Stimulated activated CD4-positive, alpha-beta T cell treated with anti-CD3 and anti-CD28 coated beads, Interleukin-12 subunit alpha, Interleukin-12 subunit beta, amount 100 ng/mL, for 4 hours (primary cell): ENCODE measurements at places on chromosomes 11 and 22.
A peak's percentile ranks its signal among the peaks of the same experiment; 100 is the strongest.

DNA sequence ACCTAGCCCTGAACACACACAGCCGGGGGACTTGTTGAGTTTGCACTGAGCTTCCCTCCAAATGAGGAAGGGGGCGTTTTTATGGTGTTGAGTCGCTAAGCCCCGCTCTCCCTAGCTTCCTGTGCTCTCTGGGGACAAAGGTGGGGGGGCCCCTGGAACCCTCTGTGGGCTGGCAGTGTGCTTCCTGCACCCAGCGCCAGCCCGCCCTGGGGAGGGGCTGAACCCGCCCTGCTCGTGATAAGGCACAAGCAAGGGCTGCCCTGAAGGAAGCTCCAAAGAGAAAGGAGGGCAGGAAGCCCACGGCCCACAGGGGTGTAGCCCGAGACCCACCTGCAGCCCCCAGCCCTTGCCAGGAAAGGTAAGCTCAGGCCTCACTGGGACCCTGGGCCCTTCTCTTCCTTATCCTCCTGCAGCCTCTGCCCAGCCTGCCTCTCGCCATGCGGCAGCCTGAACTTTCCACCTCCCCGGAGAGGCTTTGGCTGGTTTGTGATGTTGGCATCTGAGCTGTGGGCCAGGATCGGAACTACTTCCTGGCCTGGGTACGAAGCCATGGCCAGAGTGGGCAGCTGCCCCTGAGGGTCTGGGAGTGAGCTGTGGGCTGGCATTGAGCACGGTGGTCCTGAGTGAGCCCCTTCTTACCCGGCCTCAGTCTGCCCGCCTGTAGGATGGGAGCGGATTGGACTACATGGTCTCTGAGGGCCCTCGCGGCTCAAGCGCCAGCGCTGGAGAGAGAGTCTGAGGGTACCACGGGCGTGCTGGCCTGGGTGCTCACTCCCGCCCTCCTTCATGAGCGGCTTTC, at the start of gene FERMT3:
FERMT3 (plus strand) TSS at position 265 of the 799 bp plus-strand sequence. CDS start 644 bp downstream, outside the sequence.
- DNase-seq = peak; percentile 77

- no peak for DNase-seq
These were observed 7.5 kb upstream of the SYT8 start for GRCh38 chr11:1827095-1827813.

DNA sequence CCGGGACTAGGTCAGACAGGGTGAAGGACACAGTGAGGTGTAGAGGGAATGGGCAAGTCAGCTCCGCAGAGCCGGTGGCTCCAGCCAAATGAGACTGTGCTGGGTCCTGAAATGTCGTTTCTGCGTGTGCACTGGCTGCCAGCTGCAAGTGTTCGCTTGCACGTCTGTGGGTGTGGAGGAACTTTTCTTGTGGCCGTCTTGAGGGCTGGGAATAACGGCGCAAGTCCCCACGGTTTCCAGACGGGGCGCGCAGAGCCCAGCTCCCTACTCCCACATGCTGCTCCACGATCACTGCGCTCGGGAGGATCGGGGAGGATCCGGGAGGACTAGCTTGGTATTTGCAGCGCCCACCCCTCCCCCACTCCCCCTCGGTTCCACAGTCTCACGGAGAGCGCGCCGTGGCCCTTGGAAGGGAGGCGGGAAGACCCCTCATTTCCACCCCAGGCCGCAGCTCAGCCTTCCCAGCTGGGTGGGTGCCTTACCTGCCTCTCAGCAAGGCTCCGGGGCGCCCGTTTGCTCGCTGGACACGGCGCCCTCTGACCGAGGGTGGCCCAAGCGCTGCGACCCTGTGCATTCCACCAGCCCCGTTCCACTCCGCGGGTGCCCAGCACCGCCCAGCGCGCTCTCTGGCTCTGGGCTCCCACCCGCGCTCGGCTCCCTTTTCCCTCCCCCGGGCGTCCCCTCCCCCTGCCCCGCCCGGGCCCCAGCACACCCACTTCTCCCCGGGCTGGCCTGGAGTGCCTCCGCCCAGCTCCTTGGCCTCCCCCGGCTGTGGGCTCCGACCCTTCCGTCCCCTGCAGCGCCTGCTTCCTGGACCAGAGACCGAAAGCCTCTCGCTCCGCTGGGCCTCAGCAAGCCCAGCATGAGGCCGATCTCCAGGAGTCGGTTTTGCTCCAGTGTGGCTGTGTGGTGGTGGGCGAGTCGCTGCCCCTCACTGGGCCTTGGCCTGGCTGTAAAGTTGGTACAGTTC, at the start of gene KCNE3:
KCNE3 (minus strand) TSS at position 634 of the 970 bp plus-strand sequence. CDS start 9,986 bp downstream, outside the sequence.
- no peak for DNase-seq

GRCh38 chr11:69094111-69094914, 45.6 kb downstream of the TPCN2 start:
- DNase-seq = no peak

DNA sequence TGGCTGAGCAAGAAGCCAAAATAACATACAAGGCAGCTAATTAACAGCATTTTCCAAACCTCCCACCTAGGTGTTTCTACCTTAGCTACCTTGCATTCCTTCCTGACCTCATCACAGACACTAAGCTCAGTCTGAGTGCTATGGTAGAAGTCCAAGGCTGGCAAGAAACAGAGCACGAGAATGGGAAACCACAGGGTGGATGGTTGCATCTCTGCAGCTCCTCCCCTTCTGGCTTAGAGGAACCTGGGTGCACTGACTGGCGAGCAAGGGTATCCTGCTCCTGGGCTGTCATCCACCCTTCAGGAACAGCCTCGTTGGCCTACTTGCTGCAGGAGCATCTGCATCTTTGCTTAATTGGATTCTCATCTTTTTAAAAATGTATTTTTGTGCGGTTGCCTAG, 73.1 kb upstream of the KIRREL3 start:
- DNase-seq = no peak

DNA sequence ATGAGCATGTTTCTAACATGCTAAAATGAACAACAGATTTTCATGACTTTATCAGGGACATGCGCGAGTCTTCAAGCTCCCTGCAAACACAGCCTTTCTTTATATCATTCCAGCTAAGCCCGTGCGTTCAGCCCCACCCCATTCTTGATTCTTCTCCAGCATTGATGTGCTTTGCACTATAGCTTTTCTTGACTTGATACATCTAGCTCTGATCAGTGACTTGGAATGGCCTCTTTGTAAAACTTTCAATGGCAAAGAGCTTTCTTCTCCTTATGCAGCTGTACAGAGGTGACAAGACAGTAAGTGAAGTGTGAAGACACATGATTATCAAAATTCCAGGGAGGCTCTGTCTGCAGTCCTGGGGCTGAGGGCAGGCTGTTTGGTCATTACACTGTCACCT, 561.0 kb downstream of the OPCML start:
- no peak for DNase-seq

DNA sequence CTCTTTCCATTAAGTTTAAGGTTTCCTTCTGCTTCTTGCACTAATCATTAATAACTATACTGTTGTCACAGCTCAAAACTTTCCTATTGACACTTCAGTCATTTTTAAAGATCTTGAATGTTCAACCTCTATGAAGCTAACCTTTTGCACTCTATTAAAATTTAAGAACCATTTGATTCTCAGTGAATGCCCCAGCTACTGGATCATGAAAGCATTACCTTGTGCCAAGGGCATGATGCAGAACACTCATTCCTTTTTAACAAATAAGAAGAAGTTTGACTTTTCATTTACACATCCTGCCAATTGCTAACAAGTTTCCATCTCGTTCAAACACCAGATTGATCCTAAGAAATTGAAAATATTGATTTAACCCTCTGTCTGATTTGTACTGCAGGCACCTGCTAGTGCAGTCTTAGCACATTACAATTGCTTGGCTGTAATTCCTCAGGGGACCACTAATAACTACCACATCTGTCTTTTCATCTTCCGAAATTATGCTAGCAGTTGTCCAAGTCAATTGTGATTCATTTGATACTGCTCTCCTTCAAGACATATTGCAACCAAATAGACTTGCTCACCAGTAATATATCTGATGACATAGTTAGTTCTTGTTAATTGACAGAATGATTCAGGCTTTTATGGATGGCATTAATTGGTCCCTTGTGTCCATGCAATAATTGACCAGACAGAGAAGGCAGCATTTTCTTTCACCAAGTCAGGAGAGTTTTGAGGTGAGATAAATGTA, 158.4 kb downstream of the TEAD1 start:
- DNase-seq = no peak

- DNase-seq = no peak
These were observed 67.3 kb upstream of the EED start for GRCh38 chr11:86177302-86177701.

DNA sequence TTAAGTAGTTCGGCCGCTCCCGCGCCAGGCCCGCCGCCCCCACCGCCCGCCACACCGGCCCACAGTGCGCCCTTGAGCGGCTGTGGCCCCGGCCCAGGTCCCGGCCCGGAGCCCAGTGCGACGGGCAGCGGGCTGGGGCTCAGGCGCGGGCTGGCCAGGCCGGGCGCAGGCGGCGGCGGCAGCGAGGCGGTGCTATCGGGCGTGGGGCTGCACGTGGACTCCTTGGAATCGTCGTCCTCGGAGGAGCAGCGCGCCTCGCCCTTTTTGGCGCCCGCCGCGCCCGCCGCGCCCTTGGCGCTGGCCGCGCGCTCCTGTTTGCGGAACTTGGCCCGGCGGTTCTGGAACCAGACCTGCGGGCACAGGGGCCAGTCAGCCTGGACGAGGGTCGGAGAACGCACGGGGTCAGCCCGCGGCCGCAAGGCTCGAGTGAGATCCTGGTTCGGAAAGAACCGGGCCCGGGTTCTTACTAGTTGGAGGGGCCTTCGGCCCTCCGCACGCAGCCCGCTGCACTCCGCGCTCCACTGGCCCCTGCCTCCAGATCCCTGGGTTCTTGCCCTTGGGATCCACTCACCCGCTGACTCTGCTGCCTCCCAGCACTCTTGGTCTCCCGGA, 4.0 kb downstream of the PHOX2A start:
- DNase-seq = no peak

- DNase-seq = no peak
These were observed 427.0 kb upstream of the DDI1 start for GRCh38 chr11:103609117-103610066.

GRCh38 chr11:45889555-45889954, 4.1 kb downstream of the MAPK8IP1 start:
- DNase-seq = no peak

DNA sequence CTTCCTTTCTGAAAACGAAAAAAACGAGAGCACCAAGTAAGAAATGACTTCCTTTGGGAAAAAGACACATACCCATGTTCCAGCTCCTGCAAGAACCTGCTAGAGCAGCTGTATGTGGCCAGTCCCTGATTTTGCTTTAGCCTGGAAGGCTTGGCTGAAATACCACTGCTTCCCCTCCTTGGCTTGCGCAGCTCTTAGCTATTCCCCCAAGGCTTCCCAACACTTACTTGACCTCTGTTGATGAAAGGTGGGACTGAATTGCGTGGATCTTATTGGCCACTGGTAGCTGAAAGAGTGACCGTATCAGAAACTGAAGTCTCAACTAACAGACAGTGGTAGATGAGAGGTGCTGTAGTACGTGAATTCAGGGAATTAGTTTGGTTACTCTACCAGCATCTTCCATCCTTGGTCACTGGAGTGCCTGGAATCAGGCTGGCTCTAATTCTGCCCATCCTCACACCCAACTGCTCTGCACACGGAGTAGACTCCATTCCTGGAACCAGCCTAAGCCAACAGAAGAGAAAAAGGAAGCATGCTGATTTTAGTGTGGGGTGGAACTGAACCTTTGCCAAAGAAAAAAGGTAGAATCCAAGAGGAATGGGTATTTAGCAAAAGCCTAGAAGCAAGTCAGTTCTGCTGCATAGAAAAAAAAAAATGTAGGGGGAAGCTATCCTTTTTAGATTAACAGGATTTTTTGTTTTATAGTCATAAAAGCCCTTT, 73.8 kb upstream of the CRTAM start:
- DNase-seq = no peak

GRCh38 chr11:36743039-36743438, 145.0 kb upstream of the RAG2 start:
- DNase-seq = no peak

DNA sequence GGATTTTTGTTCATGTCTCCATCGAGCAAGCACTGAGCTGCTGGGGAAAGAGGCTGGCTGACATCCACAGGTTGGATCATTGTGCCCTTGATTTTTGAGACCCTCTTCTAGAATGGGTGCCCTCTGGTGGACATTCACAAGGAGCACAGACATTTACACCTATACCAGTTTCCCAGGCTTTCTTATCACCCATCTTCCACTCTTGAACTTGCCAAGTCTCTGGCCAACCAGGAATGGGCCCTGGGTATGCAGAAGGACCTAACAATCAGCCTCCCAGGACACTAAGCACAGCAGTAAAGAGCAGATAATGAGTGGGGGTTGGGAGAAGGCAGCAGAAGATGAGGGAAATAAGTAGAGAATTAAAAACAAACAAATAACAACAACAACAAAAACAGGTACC, 5.7 kb upstream of the INTS4 start:
- DNase-seq = no peak

DNA sequence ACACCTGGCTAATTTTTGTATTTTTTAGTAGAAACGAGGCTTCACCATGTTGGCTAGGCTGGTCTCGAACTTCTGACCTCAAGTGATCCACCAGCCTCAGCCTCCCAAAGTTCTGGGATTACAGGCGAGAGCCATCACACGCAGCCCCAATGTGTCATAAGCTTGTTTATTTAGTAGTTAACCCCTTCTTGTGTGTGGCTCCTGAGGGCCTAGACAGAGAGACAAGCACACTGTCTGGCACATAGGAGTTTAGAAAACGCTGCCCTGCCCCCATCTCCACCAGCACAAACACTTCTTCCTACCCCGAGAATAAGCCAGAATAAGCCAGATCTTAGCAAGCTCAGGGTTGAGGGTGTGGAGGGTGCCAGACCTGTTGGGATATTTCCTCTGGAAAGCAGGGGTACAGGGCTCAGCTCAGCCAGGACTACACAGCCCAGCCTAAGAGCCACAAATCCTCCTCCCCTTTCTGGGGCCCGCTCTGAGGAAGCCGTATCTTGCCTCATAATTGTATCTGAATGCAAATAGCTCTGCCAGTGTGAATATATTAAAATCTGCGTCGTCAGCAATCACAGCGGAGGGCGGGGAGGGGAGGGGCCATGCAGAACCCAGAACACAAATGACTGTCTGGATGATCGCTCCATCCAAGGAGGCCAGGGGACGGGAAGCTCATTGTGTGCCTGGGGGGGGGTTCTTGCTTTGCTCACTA, 247.3 kb downstream of the MN1 start:
- no peak for DNase-seq
